Large intestine (tissue), 12 donors: ENCODE measurements at places on chromosomes 16 and 17.
A peak's percentile ranks its signal among the peaks of the same experiment; 100 is the strongest.

DNA sequence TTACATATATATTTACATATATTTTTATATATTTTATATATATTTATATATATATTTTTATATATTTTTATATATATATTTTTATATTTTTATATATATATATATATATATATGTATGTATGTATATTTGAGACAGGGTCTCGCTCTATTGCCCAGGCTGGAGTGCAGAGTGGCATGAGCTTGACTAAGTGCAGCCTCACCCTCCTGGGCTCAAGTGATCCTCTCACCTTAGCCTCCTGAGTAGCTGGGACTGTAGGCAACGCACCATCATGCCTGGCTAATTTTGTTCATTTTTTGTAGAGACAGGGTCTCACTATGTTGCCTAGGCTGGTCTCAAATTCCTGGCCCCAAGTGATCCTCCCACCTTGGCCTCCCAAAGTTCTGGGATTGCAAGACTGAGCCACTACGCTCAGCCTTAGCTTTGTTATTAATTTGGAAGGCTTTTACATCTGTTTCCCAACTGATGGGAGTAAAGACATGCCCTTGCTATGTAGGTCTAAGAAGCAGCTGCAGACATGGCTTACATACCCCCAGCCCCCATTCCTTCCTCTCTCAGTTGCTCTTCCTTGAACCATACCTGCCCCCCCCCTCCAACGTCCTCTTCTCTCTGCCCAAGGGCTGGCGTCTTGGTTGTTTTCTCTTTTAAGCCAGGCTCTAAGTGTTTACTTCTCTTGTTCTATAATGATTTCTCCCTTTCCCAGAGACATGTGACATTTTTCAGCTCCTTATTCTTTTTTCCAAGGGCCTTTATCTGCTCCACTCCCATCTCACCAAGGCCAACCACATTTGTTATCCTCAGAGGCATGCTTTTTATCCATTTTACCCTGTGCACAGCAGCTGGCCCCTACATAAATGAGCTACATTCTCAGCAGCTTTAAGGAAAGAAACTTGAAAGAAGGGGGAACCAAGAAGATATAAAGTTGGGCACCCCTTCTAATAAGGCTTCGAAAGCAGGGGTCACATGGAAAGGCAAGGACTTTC, 64.2 kb upstream of the ATF7IP2 start:
- peak; percentile 37 for DNase-seq

- no peak for DNase-seq
Observed at GRCh38 chr16:77790009-77790372, 1.6 kb downstream of the VAT1L start.

DNA sequence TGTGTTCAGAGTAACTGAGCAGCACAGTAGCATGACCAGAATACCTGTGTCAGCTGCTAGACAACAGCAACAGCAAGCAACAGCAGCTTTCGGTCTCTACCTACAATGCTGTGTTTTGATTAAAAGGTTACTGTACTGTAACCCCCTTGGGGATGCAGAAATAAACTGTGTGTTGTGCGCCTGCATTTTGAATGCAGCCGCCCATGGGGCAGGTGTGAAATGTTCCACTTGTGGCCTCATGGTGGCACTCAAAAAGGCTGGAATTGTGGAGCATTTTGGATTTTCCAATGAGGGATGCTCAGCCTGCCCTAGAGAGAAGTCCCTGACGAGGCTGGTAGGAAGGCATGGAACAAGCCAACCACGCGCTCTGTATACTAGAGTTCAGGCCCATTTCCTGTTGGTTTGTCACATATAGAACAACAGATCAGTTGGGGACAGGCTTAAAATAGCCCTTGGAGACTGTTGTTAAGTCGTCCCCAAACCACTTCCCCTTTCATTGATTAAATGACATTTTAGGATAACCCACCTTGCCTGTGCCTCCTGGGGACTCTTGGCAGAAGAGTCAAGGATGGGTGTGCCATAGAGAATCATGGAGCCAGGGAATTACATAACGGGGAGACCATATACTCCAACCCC, 27.1 kb downstream of the SCPEP1 start:
- DNase-seq: no peak

DNA sequence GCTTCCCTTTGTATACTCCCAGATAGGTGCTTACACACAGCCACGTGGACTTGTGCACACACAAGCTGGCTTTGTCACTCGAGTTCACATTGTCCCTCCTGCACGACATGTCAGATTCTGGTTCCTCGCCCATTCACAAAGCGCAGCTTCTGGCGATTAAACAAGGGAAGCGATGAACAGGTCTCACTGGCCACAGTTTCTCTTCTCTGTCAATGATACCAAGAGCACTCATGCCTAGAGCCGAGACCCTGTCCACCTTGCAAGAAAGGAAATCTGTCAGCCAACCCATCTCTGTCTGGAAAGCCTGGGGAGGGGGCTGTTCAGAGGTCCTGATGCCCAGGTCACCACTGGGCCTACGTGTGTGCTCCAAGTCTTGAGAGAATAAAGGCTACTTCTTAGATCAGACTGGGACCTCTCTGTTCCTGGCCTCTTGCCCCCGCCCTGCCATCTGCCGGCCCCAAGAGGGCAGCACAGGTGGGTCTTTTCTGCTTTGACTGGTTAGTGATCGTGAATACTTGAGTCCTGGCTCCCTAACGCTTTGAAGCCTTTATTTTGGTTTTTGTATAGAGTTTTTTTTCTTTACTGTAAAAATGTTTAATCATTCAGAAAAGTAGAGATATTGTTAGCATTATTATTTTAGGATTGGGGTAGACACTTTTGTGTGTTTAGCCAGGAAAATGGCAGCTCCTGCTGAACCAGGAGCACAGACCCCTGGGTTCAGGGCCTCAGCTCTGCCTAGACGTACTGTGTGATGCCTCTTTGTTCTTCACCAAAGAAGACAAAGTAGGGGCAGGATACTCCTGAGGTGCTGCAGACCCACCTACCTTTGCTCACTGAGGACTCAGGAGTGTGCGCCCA, 104.7 kb downstream of the MRM1 start:
- DNase-seq: peak; percentile 16

- peak; percentile 94 for DNase-seq
Observed at GRCh38 chr17:45277216-45277849, 15.4 kb upstream of the SPATA32 start.

- peak; percentile 80 for DNase-seq
Observed at GRCh38 chr16:74998481-74999218, at the start of gene ZNRF1. ZNRF1 (plus strand) TSS chr16:74999024; CDS start chr16:74999672, 648 bp downstream.
